Fibroblast of skin of back (primary cell): ENCODE measurements at places on chromosomes 5 and 9.

- no peak for DNase-seq
These were observed 36.3 kb downstream of the KLHL3 start for GRCh38 chr5:137699336-137700281.

DNA sequence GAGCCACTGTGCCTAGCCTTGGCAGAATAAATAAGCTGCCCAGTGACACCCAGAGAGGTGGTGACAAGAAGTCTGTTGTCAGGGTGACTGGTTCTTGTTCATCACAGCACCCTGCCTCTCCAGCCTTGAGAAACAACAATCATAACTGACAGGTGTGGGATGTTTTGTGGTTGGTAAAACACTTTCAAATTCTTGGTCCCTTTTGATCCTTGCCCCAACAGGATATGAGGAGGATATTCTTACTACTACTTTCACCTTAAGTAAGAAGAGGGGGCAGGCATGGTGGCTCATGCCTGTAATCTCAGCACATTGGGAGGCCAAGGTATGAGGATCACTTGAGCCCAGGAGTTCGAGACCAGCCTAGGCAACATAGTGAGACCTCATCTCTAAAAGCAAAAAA is 14.2 kb upstream of the FRRS1L start:
- DNase-seq: no peak

- no peak for DNase-seq
These were observed 52.0 kb downstream of the RFK start for GRCh38 chr9:76342201-76342600.

DNA sequence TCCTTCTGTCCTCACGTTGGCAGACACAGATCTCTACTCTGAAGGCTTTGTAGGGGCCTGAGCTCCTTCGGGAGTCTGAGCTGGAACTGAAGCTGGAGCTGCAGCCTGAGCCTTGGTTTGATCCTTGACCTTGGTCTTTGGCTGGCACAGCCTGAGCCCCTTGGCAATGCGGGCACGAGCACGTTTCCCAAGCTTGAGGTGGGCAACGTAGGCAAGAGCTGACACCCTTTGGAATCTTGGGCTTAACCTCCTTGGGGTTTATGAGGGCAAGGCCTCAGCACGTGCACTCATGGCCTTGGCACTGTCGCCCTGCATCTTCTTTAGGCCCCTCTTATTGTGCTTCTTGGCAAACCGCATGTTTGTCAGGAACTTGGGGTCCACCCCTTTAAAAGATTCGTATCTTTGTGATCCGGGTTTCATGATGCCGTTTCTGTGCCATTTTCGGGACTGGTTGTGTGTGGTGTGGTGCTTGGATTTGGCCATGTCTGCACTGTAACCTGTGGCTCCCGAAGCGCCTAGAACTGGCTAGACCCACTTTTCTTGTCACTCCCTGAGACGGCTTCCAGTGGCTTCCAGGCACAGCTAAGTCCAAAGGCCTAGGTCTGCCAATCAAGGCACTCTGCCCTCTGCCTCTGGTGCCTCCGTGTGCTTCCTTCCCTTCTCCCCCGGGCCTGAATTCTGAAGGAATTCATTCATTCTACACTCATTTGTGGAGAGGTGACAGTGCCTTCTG is 1.4 kb downstream of the SUSD1 start:
- no peak for DNase-seq

- DNase-seq: peak; percentile 14
These were observed 122.0 kb downstream of the DRD1 start for GRCh38 chr5:175321927-175322532.

- peak; percentile 78 for DNase-seq
These were observed at the start of gene PDE4D for GRCh38 chr5:59893429-59894227. PDE4D (minus strand) TSS chr5:59893726.

- DNase-seq: peak; percentile 16
These were observed 104.0 kb downstream of the EBF1 start for GRCh38 chr5:158995694-158996173.

GRCh38 chr5:118146824-118147223 is 841.5 kb downstream of the DTWD2 start:
- DNase-seq: no peak

DNA sequence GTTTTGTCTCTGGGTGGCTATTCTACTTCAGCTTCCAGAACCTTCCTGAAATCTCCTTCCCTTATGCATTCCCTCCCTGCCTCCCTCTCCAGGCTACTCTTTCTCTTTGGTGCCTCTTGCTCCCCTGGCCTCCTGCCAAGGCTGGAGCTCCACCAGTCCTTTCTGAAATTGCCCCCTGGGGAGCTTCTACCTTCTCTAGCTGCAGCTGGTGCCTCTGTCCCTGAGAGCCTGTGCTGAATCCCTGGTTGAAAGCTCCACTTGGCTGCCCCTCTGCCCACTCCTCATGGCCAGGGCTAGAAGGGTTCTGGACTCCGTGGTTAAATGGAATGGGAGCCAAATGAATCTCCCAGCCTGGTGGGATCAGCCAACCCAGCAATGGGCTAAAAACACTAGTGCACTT is 80.1 kb downstream of the COL15A1 start:
- DNase-seq: peak; percentile 75
